M059J (cell line): ENCODE measurements at places on chromosomes 16 and 17.

DNA sequence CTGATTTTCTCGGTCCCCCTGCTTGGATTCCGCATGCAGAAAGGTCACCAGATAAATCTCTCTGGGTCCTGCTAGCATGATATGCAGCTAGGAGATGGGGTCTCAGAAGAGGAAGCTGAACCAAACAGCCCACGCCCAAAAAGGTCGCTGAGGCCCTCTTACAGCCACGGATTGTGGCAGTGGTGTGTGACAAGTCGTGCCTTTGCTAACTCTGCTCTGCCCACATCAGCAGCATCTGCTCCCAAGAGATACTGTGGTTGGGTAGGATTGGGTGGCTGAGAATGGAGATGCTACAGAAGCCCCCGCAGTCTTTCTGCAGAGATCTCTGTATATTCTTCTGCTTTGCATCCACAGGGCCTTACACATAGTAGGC lies 15.2 kb upstream of the SKAP1 start:
- DNase-seq: no peak

GRCh38 chr17:65547253-65547670 lies 14.2 kb downstream of the AXIN2 start:
- no peak for DNase-seq

DNA sequence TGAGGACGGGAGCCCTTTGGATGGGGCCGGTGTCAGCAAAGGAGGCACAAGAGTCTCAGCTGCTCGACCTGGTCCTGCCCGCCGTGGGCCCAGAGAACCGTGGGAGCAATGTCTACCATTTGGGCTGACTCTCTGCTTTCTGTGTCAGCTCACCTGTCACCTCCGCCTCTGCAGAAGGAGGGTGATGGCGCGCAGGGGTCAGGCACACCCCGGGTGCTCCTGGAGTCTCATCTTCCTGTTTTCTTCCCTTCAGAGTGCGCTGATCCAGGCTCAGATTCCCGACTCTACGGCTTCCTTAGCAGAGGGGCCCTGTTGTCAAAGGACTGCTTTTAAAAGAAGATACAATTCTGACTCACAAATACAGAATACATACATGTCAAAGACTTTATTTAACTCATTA lies 167.1 kb downstream of the BANP start:
- DNase-seq: no peak

- DNase-seq: no peak
Observed at GRCh38 chr17:14317383-14317782, 16.5 kb downstream of the HS3ST3B1 start.

- DNase-seq: no peak
Observed at GRCh38 chr17:46717999-46718398, 100.5 kb downstream of the WNT3 start.

DNA sequence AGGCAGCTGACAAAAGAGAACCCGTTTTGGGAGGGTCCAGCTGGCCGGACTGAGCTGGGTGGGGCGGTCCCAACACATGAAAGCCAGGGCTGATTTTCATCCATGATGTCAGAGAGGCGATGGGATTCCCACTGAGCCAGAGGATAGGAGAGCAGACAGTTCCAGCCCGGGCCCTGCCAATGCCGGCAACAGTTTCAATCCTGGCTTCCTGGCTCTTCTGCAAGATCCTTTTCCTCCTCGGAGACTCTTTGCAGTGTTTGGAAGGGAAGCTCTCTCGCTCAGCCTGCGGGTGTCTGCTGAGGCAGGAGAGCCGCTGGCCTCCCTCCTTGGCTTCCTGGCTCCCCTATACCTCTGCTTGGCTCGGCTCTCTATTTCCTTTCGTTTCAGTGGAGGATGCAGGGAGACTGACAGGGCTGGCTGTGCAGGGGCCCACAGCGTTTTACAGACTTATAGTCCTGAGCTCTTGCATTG lies 145.5 kb upstream of the SOX9 start:
- DNase-seq: peak; percentile 69

DNA sequence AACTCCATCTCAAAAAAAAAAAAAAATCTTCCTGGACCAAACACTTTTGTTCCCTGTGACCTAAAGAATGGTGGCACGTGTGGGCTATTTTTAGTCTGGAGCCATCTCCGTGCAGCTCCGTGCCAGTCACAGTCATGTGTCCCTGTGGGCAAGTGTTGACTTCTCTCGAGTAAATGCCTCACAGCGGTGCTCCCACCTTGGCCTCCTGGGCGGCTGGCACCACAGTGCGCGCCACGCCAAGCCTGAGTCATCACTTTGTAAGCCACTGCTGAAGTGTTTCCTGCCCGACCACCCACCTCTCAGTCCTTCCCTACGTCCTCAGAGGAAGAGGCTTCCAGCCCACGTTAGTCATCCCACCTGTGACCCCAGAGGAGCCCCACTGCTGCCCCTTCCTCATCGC lies 10.9 kb upstream of the HEXD start:
- peak; percentile 80 for DNase-seq

DNA sequence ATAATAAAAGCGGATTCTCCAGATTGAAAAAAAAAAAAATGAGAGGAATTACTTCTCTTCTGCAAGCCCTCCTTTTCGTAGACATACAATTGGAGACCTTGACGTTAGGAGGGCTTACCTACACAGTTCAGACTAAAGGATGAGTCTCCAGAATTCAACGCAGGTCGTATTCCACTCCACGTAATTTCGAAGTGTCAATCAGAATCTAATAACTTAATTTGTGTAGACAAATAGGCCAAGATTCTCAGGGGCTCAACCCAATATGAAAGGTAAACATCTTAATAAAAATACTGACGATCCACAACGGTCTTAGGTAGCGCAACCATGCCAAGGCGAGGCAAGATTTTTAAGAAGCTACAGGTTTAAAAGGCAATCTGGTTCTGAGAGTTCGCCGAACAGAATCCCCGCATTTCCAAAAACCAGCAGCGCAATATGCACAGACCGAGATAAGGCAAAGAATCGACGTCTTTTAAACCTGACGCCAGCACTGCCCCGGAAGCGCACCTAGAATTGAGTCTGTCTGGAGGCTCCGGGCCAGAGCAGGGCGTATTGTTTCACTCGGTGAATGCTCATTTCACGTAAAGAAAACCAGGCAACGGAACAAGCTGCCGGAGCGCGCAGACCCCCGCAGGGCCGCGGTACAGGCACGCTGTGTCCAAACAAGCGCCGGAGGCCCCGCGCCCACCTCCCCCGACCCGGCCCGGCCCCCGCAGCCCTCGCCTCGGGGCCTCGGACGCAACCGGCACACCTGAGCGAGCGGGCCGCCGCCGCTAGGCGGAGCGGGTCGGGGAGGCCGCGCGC lies 623 bp downstream of the MBTPS1 start:
- peak; percentile 54 for DNase-seq

DNA sequence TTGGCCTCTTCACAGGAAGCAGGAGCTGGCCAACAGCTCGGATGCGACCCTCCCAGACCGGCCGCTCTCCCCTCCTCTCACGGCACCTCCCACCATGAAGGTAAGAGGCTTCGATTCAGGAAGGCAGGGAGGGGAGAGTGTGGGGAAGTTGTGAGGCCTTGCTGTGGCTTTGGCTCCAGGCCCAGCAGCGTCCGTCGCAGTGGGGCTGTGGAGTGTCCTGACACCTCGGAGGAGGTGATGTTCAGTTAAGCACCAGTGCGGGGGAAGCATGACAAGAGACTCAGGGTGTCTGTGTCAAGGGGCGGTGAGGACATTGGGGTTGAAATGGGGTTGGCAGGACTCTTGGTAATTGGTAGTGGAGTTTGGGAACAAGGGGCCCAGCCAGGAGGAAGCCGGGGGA lies 109.0 kb downstream of the RAP1GAP2 start:
- no peak for DNase-seq

DNA sequence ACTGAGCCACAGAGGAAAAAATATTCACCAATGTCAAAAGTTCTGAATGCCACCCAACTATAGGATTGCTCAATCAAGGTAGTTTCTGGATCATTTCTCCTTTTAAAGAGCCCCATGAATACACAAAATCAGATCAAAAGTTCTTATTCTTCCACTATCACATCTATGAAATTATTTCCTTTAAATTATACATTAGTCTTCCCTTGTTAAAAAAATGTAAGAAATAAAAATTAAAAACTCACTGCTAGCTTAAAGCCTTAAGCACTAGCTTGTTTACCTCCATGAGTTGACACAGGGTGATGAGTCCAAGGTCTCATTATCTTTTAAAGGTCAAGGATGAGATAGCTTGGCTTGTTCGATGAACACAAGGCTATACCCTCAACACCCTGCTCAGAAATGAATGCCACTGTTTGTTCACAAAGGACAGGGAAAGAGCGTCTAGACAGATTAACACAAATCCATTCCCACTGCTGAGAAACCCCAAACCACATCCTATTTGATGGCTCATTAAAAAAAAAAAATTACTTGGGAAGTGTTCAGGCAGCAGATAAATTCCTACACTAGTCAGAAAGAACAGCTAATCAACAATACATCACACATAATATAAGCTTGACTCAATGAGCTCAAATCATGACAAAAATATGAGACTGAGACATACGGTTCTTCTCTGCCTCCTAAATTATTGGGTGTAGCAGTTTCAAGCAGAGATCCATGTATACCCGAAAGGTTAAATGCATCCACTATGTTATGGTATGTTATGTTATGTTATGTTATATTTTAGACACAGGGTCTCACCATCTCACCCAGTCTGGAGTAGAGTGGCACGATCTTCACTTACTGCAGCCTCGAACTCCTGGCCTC lies 118.9 kb downstream of the PARN start:
- DNase-seq: peak; percentile 90

- DNase-seq: no peak
Observed at GRCh38 chr17:45441526-45442310, 9.0 kb upstream of the ARHGAP27 start.
